Fibroblast of skin of left quadriceps (primary cell): ENCODE measurements at places on chromosomes 12 and 14.

DNA sequence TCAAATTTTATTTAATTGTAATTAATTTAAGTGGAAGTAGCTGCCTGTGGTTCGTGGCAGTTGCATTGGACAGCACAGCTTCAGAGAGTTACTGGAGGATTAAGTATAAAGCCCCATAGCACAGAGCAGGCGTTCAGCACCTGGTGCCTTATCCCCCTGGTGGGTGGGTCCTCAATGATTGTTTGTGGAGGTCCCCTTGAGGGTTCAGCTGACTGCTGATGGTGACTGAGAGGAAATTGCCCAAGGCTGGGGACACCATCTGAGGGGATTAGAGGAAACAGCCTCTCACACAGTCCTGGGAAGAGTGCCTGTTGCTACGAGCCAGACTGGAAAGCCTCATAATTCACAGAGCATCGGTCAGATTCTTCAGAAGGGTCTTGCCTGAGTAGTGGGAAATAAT lies 83.4 kb upstream of the NOS1 start:
- no peak for DNase-seq

DNA sequence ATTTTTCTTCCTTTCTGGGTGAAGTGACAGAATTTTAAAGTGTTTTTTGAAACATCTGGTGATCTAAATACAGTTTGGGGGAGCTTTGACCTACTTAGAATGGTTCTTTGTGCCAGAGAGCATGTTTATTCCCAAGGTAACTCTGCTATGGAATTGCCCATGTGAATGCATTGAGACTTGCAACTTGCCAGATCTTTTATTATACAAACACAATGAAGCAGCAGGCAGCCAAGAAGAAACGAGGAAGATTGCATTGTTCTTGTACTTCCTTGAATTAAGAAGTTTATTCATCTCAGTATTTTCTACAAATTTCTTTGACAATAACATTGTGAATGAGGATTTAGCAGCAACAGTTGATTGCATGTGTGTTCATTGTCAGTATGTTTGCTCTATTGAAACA lies 55.5 kb downstream of the FGD4 start:
- DNase-seq: no peak

GRCh38 chr12:2051700-2052621 lies 826 bp upstream of the CACNA1C start:
- DNase-seq: no peak

GRCh38 chr12:113226696-113227568 lies 5.7 kb downstream of the TPCN1 start:
- DNase-seq: no peak

GRCh38 chr12:24138041-24138440 lies 188.6 kb upstream of the SOX5 start:
- no peak for DNase-seq

DNA sequence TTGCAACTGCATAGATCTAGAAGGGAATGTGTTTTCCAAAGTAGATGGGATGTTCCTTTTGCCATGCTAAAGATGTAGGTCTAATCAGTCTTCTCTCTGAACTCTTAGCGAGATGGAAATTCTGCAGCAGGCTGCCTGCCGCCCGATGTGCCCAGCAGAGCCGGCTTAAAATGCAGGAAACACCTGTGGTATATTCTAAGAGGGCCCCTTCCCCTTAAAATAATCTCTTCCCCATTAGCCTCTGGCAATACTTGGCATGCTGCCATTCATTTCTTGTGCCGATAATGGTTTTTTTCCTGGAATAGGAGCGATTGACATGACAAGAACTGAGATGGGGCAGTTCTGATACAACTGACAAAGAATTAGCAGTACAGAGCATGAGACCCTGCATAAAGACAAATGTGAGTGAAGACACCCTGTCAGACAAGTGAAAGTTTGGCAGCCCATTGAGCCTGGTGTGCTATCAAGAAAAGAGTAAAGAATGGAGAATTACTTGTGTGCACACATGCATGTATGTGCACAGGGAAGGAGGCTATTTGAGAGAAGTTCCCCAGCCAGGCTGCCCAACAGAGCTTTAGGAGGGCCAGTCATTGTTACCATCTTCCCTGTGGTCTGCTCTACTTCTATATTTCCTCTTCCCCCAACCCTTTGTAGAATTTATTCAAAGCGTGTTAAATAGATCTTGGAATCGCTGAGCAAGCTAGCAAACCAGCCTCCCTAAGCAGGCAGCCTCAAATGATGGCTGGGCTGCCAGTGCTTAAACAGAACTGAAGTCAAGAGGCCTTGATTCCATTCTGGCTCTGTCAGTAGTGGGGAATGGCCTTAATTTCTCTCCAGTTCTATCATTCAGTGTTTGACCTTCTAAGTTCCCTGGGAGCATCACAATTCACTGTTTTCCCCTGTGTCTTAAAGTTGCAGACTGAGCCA lies 29.6 kb upstream of the NTF3 start:
- DNase-seq: no peak

DNA sequence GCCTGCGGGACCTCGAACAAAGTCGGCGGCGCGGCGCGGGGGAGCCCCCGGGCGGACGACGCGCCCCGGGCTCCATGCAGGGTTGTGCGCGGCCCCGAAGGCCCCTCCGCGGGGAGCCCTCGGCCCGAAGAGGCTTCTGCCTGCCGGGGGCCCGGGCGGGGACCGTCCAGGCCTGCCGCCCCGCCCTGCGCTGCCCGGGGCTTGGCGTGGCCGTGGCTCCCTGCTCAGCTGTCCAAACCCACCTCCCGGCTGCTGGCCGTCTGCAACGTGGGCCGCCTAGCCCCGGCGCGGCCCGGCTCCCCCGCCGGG lies 670 bp downstream of the DYRK2 start:
- DNase-seq: no peak

DNA sequence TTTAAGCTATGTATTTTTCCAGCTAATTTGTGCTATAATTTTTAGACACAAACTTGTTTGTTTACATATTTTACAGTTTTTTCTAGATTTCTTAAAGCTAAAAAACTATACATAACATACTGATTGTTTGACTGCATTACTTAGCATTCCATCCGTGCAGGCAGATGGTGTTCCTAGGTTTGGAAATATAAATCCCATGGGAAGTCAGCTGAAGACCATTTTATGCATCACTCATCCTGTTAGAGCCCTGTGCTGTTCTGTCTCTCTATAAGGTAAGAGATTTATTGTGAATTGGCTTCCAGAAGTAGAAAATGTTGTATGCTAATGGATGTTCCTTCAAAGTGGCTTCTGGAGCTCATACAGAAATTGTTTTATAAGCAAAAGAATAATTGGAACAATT lies 31.1 kb downstream of the RMST start:
- no peak for DNase-seq

- DNase-seq: no peak
Measured at GRCh38 chr12:113005762-113006161, 27.4 kb downstream of the OAS2 start.

- DNase-seq: no peak
Measured at GRCh38 chr14:104080376-104081260, 4.9 kb upstream of the ASPG start.

DNA sequence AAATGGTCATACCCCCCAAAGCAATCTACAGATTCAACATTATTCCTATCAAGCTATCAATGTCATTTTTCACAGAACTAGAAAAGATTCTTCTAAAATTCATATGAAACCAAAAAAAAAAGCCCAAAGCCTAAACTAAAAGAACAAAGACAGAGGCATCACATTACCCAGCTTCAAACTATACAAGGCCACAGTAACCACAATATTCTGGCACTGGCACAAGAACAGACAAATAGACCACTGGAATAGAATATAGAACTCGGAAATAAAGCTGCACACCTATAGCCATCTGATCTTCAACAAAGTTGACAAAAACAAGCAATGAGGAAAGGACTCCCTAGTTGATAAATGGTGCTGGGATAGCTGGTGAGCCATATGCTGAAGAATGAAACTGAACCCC lies 89.2 kb upstream of the PCED1B start:
- DNase-seq: no peak

DNA sequence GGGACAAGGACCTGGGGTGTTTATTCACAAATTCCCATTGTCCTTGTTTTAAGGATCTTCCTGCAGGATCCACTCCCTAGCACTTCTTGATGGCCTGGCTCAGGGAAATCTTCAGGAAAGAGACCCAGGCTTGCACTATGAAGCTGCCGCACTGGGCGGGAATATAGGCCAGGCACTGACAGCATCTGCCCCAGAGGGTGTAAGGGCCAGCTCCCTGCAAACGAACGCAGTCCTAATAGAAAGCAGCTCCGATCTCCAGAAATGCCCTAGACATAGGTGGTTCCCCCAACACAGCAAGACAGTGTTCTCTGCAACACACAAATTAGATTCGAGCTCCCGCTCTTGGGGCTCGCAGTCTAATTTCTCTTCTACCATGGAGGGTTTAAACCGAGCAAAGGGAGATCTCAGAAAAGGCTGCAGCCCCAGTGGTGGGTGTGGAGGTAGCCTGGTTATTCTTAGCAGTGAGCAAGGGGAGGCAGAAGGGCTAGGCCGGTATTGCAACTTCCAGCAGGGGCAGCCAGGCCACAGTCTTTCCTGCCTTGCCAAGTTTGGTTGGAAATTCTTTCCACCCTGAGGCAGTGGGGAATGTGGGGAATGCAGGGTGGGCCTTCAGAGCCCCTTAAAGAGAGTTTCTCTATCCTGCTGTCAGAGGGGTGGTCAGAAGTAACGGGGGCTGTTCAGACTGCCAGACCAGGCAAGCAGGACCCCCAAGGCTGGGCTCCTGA lies 16.1 kb upstream of the WSCD2 start:
- DNase-seq: no peak

DNA sequence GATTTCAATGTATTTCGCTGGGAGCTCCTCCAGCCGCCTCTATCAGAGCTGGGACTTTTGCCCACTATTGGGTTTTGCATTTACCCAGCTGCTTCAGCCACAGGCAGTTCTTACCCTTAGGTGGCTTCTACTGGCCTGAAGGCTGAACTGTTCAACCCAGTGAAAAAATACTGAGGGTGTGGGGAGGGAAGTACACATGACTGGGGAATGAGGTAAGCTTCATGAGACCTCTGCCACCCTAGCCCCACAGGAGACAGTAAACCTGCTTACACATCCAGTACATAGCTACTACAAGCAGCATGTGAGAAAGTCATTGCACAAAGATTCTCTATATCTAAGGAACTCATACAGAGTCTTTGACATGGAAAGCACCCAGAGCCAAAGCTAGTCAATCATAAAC lies 411.1 kb downstream of the SYT1 start:
- no peak for DNase-seq

DNA sequence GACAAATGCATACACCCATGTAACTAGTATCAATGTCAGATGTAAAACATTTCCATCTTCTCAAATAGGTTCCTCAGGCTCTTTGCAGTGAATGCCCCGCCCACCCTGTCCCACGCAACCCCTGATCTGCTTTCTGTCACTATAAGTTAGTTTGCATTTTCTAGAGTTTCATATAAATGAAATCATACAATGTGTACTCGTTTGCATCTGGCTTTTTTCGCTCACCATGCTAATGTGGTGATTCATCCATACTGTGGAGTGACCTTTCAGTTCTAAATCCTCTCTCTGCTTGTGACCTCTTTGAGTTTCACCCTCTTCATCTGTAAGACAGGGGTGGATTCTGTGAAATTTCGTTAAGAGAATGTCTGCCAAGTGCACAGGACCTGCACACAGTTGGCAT lies 30.6 kb upstream of the MSI1 start:
- peak; percentile 9 for DNase-seq

GRCh38 chr12:109648521-109648920 lies 65.1 kb upstream of the FAM222A start:
- no peak for DNase-seq

DNA sequence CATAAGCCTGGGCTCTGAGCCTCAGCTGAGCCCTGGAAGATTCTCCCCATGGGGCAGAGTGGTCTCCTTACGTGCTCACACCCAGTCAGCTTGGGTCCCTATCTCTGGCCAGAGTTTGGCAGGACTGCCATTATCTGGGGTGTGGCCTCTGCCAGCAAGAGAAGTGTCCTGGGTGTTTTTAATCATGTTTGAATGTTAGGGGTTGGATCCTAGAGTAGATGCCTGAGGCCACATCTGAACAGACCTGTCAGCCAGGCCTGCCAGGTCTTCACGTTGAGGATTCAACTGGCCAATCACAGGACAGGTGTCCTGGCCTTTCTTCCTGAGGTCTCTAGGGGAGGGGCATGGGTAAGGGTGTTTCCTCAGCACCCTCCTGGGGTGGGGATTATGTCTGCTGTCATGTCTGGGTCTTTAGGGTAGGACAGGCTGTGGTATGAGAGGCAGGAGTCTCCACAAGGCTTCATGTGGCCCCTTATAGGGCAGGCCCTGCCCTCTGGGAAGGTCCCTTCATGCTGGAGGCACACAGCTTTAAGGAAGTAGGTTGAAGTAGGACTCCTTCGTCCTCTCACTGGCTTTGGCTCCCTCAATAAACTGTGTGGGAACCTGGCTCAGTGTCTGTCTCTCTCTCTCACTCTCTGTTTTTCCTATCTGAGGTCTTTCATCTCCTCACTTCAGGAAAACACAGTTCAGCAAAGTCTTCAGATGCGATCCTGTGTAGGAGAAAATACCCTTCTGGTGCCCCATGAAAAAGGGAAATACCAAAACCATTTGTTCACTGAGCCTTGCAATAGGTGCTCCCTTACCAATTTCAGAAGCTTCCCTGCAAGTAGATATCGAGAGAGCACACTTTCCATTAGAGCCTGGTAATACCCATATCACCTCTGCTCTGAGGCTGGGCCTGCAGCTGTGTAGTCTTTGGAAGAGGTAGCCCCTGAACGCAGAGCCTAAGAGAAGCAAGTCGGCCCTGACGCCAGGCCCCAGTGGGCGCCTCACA lies 6.7 kb upstream of the FITM1 start:
- no peak for DNase-seq

DNA sequence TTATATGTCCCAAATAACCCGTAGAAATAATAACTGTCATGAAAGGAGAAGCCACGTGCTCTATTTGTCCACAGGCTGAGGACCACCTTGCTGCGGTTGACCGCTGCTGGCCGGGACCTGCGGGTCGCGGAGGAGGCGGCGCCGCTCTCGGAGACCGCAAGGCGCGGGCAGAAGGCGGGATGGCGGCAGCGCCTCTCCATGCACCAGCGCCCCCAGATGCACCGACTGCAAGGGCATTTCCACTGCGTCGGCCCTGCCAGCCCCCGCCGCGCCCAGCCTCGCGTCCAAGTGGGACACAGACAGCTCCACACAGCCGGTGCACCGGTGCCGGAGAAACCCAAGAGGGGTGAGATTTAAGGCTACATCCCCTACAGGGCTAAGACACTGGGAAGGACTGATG lies 21.0 kb downstream of the RPGRIP1 start:
- no peak for DNase-seq
